NCI-H524 (cell line): ENCODE measurements at places on chromosomes 6 and 20.

- no peak for DNase-seq
Observed at GRCh38 chr6:1110941-1111349, 201.0 kb upstream of the FOXQ1 start.

GRCh38 chr20:2866236-2866635 is 7.0 kb upstream of the PTPRA start:
- no peak for DNase-seq

GRCh38 chr6:107991061-107991460 is 33.1 kb upstream of the SEC63 start:
- DNase-seq = no peak

GRCh38 chr20:59104831-59105230 is 58.8 kb upstream of the ZNF831 start:
- no peak for DNase-seq

GRCh38 chr20:575230-575629 is 31.6 kb upstream of the CSNK2A1 start:
- peak; percentile 19 for DNase-seq

DNA sequence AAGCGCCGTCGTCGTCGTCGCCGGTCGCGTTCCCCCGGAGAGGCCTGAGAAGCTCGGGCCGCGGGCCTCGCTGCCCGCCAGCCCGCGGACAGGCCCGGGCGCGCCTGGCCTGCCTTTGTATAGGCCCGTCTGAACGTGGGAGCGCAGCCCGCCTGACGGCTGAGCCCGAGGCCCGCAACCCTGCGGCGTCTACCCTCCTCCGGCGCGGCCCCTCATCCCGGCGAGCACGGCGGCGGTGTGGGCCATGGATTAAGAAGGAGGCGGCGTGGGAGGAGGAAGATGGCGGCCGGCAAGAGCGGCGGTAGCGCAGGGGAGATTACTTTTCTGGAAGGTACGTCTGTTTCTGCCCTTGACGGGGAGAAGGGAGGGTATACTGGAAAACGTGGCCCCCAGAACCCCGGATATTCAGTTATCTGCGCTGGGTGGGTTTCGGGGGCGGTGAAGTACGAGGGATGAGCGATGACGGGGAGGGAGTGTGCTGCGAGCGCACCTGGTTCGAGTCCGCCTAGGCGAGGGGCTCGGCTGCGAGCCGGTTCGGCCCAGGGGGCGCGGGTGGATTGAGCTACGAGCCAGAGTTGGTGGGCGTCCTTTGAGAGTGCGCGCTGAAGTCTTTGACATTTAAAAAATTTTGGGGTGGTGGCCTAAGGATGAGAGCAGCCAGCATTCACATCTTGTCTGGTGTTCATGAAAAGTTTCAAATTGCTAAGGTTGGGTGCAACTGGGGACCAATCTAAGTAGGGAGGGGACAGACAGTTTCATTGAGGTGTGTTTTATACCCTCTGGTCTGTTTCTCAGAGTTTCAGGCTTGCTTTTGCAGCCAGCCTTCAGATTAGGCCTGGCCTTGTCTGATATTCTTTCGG is 796 bp downstream of the SENP6 start:
- peak; percentile 47 for DNase-seq

DNA sequence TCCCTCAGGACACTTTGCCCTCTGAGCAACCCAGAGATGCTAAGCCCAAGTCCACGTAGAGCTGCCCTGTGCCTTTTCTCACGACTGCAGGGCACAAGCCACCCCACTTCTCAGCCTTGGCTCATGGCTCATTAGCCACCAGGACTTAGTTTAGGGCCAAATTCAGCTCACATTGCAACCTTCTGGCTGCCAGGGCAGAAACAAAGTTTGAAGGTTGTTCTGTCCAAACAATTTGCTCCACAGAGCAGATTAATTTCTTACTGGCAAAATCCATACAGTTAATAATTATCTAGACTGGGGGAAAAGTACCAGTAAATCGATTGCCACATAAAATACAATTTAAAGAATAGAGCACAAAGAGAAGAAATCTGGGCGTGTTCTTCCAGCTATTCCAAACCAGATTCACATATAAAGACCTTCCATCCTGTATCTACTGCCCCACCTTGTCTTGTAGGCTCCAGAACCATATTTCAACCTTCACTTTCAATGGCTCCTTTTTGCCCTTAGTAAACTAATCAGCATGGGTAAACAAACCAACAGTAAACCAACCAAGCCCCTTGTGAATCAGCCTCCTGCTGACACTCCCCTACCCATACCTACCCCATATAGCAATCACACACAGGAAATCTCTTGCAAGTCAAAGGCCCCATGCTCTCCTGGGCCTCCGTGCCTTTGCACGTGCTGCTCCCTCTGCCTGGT is 101.9 kb downstream of the QRSL1 start:
- no peak for DNase-seq

DNA sequence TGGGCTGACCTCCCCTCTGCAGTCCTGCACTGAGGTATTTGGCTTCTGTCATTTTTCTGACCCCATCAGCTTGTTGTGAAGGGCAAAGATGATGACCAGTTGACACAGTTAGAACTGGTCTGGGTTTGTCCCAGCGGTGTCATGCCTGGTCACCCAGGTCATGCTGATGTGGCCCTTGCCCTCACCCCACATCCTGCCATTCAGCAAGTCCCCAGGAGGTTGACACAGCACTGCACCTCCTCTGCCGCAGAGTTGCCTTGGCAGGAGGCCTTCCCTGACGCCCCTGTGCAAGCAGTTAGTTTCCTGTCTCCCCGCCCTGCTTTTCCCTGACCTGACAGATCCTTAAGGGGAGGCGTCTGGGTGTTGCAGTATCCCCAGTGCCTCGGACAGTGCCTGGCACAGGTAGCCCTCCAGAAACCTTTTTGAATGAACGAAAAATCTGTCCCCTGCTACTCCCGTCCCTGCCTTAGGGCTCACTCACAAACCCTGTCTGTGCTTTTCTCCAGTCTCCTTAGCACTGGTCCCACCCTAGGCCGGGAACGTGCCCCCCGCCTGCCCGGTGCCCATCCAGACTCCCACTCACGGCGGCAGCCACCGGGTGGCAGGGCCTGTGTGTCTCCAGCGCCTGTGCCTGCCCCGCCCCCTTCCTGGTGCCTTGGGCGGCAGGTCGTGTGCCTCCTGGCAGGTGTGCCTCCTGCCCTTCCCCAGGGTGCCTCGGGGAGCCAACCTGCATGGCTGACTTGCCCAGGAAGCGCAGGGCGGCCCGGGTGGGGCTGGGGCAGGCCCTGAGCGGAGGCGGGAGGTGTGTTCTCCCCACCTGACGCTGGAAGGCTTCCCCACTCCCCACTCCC is 146.3 kb upstream of the RNF24 start:
- DNase-seq = no peak

- no peak for DNase-seq
Observed at GRCh38 chr6:16717275-16717942, 43.9 kb downstream of the ATXN1 start.

DNA sequence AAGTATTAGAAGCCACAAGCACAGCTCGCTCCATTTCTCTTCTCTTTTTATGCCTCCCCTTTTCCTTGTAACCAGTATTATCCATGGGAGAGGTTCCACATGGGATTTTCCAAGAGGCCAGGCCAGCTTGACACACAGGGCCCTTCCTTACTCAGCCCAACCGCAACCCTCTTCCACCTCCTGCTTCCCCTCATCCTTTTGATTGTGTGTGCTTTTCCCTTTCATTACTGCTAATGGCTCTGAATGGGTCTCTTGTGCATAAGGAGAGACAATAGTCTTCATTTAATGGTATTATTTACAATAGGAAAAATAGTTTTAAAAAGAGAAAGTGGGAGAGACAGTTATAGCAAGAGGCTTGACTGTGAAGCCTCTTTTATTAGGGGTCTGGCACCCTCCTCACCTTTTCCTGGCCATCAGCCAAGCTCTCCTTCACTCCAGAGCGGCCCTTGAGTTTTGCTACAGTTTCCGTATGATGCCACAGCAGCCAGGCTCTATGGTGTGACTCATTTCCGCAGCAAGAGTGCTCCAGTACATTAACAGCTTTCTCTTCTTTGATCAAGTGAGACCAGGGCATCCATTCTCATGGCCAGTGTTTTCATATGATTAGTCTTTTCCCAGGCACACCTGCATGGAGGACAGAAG is 579.5 kb downstream of the TFAP2B start:
- no peak for DNase-seq

- DNase-seq = no peak
Observed at GRCh38 chr6:21595285-21596144, 2.0 kb downstream of the SOX4 start.

GRCh38 chr6:170313716-170314295 is 7.2 kb downstream of the FAM120B start:
- no peak for DNase-seq

DNA sequence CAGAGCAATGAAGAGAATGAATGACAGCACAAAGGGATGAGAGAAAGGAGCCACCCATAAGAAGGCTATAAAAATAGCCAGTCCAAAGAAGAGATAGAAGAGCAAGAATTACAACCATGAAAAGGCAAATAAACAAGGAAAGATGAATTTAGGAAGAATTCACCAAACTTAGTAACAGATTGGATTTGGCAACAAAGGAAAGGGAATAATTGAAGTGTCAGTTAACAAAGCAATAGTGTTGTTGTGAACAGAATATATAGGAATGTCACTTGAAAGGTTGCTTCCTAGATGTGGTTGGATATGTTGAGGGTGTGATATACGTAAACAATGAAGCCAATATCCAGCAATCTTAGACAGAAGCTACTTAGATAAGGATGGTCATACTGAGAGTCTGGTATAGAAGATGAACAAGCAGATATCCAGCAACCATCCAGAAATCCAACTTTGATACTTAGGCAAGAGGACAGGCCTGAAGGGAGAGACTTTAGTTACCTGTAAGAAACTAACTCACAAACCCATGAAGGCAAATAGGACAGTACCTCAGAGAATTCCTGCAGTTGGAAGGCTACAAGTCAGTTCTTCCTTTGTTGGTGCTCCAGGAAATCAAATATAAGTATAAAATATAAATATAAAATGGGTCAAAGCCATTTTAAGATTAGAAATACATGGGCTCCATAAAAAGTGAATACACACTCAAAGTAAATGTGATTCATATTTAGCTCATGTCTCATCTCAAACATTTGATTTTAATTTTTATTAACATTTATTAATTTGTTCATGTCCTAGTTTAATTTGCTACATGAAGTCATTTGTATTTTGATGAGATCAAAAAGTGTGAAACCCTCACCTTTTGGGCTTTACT is 106.5 kb downstream of the HFE start:
- no peak for DNase-seq

DNA sequence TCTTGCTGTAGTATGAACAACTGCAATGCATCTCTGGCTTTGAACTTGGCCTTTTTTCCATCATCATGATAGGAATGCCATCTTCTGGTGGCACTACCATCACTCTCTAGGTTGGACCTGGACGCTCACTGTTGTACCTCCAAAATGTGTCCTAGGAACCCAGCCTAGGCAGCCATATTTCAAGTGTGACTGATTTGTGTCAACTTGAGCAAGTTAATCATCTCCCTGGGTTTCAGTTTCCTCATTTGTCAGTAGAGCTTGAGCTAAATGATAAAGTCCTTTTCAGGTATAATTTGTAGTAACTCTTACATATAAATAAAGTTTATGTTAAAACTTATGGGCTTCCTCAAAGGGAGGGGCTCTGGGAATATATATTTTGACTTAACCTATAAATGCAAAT is 241.7 kb upstream of the CEP162 start:
- no peak for DNase-seq

- no peak for DNase-seq
Observed at GRCh38 chr20:64224351-64225170, 31.0 kb upstream of the PCMTD2 start.

GRCh38 chr6:139369068-139369467 is 5.4 kb downstream of the CITED2 start:
- DNase-seq = no peak

DNA sequence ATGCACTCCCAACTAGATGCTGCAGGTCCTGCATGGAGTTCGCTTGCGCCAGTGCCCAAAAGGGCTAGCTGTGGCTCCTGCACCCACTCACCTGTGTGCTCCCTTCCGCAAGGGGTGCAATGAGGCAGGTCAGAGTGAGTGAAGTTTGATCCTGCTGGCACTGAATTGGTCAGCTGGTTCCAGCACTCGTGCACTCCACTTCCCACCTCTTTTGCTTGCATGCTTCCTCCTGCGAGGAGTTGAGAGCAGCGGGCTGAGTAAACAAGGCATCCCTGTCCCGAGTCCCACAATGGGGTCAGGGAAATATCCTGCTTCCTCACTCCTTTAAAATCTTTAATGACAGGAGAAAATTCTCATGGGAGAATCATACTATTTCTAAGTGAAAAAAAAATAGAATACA is 86.2 kb downstream of the LCA5 start:
- DNase-seq = no peak

- no peak for DNase-seq
Observed at GRCh38 chr6:132513831-132514545, 1.1 kb upstream of the STX7 start.

DNA sequence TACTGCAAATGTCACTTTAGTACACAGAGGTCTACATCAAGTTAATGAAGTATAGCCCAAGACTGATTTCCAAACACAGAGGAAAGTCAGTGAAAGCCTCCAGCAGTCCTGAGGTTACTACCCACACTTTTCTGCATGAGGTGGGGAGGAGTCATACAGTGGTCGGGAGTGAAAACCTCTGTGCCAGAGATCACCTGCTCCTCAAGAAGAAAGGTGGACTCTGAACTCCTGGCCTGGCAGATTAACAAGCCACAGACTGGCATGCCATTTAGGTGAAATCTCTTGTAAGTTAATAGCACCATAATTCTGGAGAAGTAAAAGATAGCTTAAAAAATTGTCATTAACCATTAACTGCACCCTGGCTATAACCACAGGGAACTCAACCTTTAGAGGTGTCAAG is 125.0 kb upstream of the LAMP5 start:
- no peak for DNase-seq

GRCh38 chr6:170305805-170306323 is 694 bp upstream of the FAM120B start:
- DNase-seq = peak; percentile 30

GRCh38 chr20:25328954-25329498 is 61.6 kb downstream of the ABHD12 start:
- DNase-seq = no peak

DNA sequence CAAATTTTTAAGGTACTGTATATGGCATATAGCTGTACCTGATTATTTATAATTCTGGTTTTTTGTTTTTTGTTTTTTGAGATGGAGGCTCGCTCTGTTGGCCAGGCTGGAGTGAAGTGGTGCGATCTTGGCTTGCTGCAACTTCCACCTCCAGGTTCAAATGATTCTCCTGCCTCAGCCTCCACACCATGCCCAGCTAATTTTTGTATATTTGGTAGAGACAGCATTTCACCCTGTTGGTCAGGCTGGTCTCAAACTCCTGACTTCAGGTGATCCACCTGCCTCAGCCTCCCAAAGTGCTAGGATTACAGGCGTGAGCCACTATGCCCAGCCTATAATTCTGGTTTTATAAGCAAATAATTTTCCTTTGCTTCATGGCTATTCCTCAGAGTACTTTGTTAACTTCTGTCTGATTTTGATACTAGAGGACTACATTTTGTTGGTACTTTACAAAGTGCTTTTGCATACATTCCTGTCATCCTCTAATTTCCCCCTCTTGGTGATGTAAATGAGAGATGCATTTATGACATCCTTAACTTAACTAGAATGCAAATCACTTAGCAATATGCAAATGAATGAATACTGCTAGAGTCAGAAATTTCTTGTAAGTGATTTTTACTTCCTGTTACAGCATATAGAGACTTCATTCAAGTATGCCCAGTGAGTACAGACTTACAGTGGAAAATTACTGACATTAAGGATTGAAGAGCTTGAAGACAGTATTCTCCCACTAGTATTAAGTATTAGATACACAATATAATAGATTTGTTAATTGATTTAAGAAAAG is 35.7 kb upstream of the ARID1B start:
- DNase-seq = no peak

- DNase-seq = no peak
Observed at GRCh38 chr6:134010400-134010799, 42.0 kb downstream of the SLC2A12 start.

GRCh38 chr6:14727494-14728395 is 518.1 kb upstream of the JARID2 start:
- DNase-seq = no peak
